ENCODE measurements at places on chromosomes 11 and 22. TPM values are rescaled to one million over a fixed set of nuclear protein-coding genes. Genes with fewer than 3 reads are reported as not detected.

The NXPE1 gene
- not detected for total RNA-seq

DNA sequence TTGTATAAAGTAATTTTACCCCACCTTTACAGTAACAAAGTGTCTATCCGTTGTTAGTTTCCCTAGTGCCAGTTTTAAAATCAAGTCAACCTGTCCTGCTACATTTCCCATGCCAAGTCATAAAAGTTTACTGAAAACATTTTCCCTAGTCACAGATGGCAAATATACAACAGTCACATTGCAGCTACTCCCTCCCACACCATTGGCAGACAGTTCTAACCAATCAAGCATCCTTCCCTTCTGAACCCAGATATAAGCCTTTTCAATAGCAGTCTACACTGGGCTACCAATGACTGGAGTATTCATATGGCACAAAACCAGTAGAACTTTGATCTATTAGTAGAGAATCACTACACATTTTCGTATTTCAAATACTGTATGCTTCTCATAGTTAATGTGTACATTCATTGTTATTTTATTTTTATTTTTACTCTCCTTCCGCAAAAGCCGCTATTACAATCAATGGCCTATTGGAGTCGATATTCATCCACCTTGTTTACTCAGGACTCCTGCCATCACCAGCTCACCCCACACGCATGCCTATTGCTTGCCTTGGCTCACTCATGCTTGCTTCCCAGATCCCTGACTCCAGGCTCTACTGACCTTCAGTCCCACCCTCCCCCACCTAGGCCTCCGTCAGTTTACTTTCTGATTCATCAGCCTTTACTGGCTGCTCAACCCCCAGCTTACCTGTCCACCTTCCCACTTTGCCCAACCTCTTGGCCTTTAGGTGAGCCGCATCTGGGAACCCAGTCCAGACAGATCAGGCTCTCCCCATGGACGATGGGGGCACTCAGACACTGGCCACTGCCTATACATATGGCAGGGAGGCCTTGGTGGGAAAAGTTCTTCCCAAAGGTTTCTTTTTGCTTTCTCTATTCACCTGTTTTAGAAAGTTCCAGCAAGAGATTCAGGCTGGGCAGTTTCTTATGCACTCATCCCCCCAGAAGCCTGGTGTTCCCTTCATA lies 408.4 kb downstream of the SOX6 start:
- no peak overlapping the region for H3K4me3 ChIP-seq
- no peak overlapping the region for H3K27ac ChIP-seq
- no peaks in the 10 kb centered on the region for H3K27me3 ChIP-seq
- no peaks in the 10 kb centered on the region for H3K4me1 ChIP-seq

DNA sequence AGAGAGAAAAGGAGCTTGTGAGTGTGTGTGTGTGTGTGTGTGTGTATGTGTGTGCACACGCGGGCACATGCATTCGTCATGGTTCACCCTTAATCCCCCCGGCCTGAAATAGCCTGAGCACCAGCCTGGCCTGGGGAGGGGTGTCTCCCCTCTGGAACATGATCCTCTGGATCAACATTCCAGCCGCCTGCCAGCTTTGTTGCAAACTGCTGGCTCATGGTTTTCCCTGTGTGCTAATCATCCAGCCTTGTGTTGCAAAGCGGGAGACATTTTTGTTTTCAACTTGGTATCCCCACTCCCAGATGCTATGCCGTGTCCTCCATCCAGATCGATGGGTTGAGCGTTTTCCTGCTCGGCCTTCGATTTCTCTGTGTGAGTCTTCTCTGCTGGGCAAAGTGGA lies 94.3 kb downstream of the FEZ1 start:
- no peaks in the 10 kb centered on the region for H3K27me3 ChIP-seq
- no peaks in the 10 kb centered on the region for H3K36me3 ChIP-seq
- H3K27ac ChIP-seq = no peak overlapping the region
- no peak for DNase-seq
- no peak overlapping the region for H3K4me3 ChIP-seq

The OR10A5 gene
- not detected for total RNA-seq

DNA sequence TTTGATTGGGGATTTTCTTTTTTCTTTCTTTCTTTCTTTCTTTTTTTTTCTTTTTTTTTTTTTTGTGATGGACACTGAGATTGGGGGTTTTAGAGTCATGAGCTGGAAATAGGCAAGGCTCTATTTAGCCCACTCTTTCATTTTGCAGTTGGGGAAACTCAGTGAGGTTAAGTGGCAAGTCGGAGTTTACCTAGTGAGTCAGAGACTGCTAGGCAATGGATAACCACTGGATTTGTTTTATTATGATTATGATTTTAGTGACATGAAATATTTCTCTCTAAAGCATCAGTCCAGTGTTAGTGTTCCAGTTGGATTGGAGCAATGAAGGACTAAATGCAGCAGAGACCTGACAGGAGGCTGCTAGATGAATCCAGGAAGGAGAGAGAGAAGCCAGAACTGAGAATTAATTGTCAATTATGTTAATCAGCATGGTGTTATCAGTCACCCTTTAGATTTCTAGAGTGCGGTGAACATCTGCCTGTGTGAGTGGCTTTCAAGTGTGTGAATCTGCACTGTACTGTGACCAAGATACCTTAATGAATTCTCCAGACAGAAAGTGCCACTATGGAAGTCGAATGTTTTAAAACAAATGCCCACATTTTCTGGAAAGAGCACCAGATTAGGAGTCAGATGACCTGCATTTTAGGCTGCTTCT lies 10.9 kb downstream of the BMAL1 start:
- no peaks in the 10 kb centered on the region for H3K4me1 ChIP-seq
- no peaks in the 10 kb centered on the region for H3K36me3 ChIP-seq
- DNase-seq = no peak
- H3K27ac ChIP-seq = no peak overlapping the region

The PHF21B gene
- under 0.01 TPM for total RNA-seq

The SMTN gene
- total RNA-seq = 50.1 TPM

GRCh38 chr22:26327306-26327705 lies 101.8 kb upstream of the ASPHD2 start:
- DNase-seq = no peak
- no peaks in the 10 kb centered on the region for H3K4me1 ChIP-seq
- H3K4me3 ChIP-seq = no peak overlapping the region
- H3K27me3 ChIP-seq = no peaks in the 10 kb centered on the region
- no peaks in the 10 kb centered on the region for H3K36me3 ChIP-seq

DNA sequence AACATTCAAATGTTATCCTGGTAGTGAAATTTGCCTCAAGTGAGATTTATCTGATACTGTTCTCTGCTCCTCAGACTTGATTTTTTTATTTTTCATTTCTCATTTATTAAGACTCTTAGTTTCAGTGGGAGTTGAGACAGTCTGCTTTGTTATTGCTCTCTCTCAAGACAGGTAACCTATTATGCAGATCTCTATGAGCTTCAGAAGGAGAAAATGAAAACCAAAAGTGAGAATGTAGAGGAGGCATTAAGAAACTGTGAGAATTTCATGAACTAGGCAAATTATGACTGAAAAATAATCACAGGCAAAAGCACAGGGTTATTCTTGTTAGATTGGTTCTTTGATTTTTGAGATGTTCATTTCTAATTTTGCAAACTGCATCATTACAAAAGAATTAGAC lies 290.0 kb upstream of the CHORDC1 start:
- no peak overlapping the region for H3K27ac ChIP-seq
- no peak overlapping the region for H3K4me3 ChIP-seq
- H3K36me3 ChIP-seq = no peaks in the 10 kb centered on the region
- H3K27me3 ChIP-seq = no peaks in the 10 kb centered on the region
- no peaks in the 10 kb centered on the region for H3K4me1 ChIP-seq

DNA sequence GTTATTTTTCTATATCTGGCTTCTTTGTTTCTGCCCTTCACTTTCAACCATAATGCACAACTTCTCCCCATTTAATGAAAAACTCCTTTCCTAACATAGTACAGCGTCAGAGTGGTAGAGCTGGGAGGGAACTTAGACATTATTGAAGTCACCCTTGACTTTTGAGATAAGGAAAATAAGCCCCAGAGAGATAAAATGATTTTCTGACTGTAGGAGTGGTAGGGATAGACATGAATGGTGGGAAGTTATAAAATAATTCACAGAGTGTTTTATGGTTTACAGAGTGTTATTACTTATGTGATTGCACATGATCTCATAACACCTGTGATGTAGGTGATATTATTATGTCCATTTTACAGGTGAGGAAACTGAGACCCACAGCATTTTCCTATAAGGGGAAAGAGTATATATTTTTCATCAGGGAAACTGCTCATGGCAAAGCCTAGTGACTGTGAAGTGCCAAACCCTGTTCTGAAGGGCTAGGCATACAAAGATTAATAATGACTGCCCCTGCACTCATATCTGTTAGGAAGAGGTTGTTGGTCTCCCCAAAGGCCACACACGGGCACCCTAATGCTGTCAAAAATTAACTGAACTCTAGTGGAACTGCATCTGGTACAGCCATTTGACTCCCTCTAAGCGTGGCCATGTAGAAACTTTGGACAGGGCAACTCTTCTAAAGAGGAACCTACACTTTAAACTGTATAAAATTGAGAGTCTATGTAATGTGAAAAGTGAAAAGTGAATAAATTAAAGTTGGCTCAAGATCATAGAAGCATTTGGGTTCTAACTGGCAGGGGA lies 61.1 kb upstream of the PICALM start:
- no peaks in the 10 kb centered on the region for H3K36me3 ChIP-seq
- H3K27ac ChIP-seq = no peak overlapping the region
- H3K4me1 ChIP-seq = peaks cover 7% of the 10 kb centered on the region
- DNase-seq = no peak
- H3K27me3 ChIP-seq = no peaks in the 10 kb centered on the region
- no peak overlapping the region for H3K4me3 ChIP-seq

The OR51B2 gene
- total RNA-seq = 0.78 TPM

- peak; percentile 90 for DNase-seq
- H3K36me3 ChIP-seq = no peaks in the 10 kb centered on the region
- H3K4me3 ChIP-seq = no peak overlapping the region
- H3K4me1 ChIP-seq = peaks cover 15% of the 10 kb centered on the region
Measured at GRCh38 chr11:110251836-110252235, 44.6 kb downstream of the RDX start.

DNA sequence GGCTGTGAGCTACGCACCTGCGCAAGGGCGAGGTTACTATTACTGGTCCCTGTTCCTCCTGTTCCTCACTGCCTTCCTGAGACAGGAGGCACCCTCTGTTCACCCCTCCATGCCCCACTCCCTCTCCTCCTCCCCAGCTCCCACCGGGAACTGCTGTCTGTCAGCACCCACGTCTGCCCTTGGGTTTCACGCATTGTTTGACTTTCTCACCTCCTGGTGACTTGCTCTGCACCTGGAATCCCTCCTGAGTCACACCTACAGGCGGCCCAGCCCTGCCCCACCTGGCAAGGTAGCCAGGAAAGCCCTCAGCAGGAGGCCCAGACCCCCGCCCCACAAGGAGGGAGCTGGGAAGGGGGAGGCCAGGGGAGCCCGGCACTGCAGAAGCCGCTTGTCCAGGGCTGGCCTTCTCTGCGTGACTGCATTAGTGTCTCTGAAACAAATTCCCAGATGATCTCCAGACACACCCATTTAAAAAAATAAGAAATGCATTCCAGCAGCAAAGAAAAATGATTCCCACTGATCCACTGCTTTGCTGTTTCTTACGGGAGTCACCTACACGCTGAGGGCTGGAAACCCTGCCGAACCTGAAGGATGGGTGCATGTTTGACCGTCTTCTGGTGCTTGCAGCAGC lies 86.4 kb downstream of the CELSR1 start:
- H3K27ac ChIP-seq = no peak overlapping the region
- no peak for DNase-seq
- H3K36me3 ChIP-seq = no peaks in the 10 kb centered on the region
- H3K4me3 ChIP-seq = no peak overlapping the region
- H3K27me3 ChIP-seq = no peaks in the 10 kb centered on the region

GRCh38 chr11:86676533-86677154 lies 4.2 kb upstream of the ME3 start:
- no peaks in the 10 kb centered on the region for H3K36me3 ChIP-seq
- peaks cover 22% of the 10 kb centered on the region for H3K4me1 ChIP-seq

DNA sequence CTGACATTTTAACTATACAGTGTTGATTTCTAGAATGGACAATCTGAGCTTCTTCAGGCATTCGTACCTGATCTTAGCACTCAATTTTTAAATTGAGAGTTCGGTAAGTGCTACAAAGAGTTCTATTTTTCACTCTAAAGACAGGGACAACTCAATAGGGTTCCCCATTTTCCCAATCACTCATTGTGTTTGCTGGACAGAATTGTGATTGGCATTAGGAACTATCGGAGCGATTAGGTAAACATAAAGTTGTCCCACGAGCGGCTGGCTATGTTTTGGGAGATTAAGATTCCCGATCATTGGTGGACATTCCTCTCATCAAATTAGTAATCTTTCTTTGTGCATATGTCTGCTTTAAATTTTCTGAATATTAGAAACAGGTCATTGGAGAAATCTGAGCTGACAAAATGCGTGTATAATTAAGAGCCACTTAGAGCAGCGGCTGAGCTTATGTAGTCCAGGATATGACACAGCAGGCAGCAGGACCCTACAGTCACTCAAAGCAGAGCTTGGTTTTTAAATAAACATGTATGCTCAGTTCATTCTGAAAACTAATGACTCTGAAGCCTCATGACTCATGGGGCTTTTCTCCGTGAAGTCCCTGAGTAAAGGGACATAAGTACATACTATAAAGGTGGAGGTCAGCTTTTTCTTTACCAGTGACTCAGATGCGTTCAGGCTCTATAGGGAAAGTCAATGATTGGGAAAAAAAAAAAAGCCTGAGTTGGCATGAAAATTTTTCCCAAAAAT lies 109.4 kb downstream of the GRIA4 start:
- H3K27me3 ChIP-seq = no peaks in the 10 kb centered on the region
- H3K4me1 ChIP-seq = no peaks in the 10 kb centered on the region
- no peak overlapping the region for H3K27ac ChIP-seq
- no peak overlapping the region for H3K4me3 ChIP-seq
- DNase-seq = no peak

DNA sequence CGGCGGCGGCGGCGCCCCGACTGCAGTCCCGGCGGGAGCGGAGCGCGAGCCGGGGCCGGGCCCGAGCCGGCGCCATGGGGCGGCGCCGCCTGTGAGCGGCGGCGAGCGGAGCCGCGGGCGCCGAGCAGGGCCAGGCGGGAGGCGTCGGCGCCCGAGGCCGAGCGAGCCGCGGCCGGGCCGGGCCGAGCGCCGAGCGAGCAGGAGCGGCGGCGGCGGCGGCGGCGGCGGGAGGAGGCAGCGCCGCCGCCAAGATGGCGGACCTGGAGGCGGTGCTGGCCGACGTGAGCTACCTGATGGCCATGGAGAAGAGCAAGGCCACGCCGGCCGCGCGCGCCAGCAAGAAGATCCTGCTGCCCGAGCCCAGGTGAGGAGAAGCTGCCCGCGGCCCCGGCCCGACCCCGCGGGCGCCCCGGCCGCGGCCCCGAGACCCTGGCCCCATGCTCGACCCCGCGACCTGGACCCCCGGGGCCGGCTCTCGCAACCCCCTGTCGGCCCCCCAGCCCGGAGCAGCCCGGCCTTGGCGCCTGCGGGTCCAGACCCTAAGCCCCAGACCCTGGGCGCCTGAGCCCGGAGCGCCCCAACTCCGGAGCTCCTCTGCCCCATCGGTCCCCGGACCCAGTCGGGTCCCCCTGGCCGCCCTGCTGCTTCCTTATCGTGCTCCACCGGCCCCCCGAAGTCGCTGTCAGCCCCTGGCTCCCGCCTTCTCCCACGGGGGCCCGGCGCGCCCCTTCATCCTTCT lies at the start of gene GRK2:
Gene GRK2 (plus strand): TSS at position 25 of the 739 bp plus-strand sequence. CDS start 227 bp downstream, at position 252.
- H3K4me3 ChIP-seq = peak within 1 kb of the TSS; percentile 73
- H3K36me3 ChIP-seq = no peaks in the 10 kb centered on the region
- peak; percentile 57 for DNase-seq
- H3K27me3 ChIP-seq = no peaks in the 10 kb centered on the region
- H3K4me1 ChIP-seq = peaks cover 61% of the 10 kb centered on the region

The TRIM49 gene
- not detected for total RNA-seq

- no peaks in the 10 kb centered on the region for H3K36me3 ChIP-seq
- no peaks in the 10 kb centered on the region for H3K4me1 ChIP-seq
- DNase-seq = no peak
- no peak overlapping the region for H3K27ac ChIP-seq
- no peaks in the 10 kb centered on the region for H3K27me3 ChIP-seq
Measured at GRCh38 chr11:126766440-126766839, 234.1 kb downstream of the KIRREL3 start.

The VSTM5 gene
- total RNA-seq = not detected

The SEPTIN5 gene
- 15.2 TPM for total RNA-seq

The IRAG1 gene
- total RNA-seq = 10.1 TPM

Data from body of pancreas (tissue), 4 donors.